Brain microvascular endothelial cell (primary cell): ENCODE measurements at places on chromosomes 5 and 9.

GRCh38 chr9:92968081-92968480 lies 20.8 kb downstream of the FGD3 start:
- DNase-seq = no peak

DNA sequence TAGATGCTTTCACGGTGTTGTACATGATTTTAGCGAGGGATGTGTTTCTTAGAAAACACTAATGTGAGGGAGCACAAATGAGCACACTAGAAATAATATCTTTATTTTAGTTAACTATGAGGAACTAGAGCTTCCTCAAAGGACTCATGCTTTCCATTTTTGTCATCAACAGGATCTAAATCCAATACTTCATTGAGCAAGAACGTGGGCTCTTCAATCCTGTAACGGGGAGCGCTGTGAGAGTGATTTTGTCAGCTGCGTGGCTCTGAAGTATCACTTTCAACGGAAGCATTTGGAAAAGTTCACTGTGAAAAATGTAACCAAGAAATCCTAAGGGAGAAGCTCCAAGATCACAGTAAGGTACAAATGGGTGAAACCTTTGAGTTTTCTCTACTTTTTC lies 93.2 kb downstream of the LIX1 start:
- DNase-seq = no peak

- no peak for DNase-seq
These were observed 39.6 kb upstream of the DMXL1 start for GRCh38 chr5:119031011-119031886.

- no peak for DNase-seq
These were observed 13.9 kb upstream of the UBLCP1 start for GRCh38 chr5:159249158-159249557.

- peak; percentile 12 for DNase-seq
These were observed 21.3 kb downstream of the WNK2 start for GRCh38 chr9:93205045-93205768.

- peak; percentile 71 for DNase-seq
These were observed 162.6 kb downstream of the CPLANE1 start for GRCh38 chr5:37086466-37087173.

- no peak for DNase-seq
These were observed 46.1 kb upstream of the RIOK2 start for GRCh38 chr5:97229196-97229595.

DNA sequence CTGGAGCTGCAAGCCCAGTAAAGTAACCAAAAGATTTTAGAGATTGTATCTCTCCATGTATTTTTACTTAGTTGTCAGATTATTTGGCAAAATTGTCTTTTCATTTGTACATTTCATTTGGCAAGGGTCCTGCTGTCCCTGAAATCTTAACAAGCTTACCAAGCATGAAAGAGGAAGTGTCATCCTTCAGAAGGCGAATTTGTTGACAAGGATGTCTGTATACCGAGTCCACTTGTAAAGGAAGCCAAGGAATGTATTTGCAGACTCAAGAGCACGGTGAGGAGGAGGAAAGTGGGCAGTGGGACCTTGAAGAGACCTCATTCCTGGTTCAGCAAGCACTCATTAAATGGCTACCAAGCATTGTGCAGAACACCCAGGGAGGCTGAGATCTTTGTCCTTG lies 7.5 kb upstream of the OTULINL start:
- DNase-seq = no peak

- no peak for DNase-seq
These were observed 37.4 kb downstream of the FBXO4 start for GRCh38 chr5:41962491-41962890.

GRCh38 chr9:71685394-71685793 lies 82.9 kb downstream of the CEMIP2 start:
- no peak for DNase-seq

- no peak for DNase-seq
These were observed 276.4 kb downstream of the TMEM167A start for GRCh38 chr5:82800826-82801225.

DNA sequence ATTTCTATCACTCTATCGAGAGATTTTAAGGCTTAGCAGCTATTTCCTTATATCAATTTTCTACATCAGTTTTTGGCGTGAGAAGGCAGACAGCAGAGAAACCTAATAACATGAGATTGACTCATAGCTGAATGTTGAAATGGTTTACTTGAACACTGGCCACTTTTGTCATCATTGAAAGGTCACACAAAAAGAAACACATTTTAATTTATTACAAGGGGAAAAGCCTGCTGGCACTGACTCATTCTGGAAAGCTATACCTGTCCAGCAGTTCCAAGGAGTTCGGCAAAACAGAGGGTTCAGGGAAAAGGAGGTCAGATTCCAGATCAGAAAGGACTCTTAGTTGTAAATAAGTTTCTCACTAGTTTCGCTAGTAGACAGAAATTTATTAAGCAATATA lies 566.4 kb downstream of the DNAH5 start:
- DNase-seq = no peak

DNA sequence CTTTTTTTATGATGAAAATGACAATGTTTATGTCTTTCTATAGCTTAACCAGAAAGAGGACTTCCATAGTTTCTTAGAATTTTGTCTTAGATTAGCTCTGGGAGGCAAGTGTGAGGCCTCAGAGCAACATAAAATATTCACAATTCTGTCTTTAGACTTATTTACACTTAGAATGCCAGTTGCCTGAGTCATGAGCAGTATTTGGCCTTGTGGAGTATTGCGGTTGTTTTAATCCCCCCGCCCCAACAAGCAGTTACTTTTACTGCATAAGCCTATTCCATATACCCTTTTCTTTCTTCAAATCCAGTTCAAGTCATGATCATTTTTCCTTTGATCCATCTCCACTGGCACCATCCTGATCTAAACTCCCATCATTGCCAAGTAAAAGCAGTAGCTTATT lies 198.0 kb upstream of the EGFLAM start:
- DNase-seq = peak; percentile 27

DNA sequence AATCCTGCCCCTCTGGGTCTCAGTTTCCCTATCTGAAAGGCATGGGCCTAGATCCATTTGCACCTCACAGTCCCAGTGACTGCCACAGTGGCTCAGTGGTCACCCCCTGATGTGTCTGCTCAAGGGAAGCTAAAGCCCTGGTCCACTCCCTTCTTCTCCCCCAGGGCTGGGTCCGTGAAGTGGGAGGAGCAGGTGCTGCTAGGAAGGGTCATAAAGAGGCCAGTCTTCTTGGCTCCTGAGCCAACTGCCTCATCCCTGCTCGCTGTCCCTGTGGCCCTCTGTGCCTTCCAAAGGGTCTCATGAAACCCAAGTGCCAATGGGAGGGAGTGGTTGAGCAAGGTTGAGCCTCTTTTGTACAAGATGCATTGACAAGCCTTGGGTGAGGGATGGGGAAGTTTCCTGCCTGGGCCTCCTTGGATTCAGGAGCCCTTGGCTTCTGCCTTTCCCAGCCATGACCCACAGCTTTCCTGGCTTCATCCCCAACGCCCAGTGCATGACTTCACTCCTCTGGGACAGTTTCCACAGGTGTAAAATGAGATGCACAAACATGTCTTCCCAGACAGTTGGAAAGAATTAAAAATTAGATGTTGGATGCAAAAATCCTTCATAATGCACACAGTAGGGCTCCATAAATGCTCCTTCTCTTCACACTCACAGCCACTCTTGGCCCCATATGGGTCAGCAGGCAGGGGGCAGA lies 1.6 kb upstream of the SLC6A7 start:
- DNase-seq = no peak

GRCh38 chr9:99140685-99141314 lies 35.9 kb downstream of the TGFBR1 start:
- peak; percentile 51 for DNase-seq

DNA sequence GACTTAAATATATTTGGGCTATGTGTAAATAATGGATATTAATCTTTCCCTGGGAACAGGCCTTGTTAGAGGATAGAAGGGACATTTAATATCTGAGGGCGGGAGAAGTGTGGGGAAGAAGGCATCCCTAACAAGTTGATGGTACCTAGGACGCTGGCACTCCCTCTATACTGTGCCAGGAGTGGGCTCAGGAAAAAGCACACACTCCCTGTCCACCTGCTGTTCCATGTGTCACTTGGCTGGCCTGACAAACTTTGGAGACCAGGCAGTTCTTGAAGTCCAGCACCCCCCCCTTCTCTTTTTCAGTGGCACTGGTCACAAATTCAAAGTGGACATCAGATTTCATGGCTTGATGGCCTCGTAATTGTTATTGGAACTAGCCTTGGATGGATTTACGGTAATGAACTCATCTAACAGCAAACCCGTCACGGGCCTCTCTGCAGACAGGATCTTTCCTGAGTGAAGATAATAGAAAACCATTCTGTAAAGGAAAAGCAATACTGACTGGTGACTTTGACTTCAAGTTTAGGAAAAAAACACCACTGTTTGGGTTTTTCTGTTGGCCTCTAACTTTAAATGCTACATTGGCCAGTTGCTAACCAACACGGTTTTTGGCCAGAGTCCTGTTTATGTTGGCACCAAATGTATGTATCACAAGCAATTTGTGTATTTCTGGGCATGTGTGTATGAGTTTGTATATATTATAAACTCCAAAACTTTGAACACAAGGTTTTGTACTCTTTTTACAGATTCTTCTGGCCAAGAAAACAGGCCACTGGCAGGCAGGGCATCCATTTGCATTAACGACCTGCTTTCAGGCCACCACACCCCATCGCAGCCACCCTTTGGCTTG lies 552.6 kb downstream of the CCDC171 start:
- DNase-seq = no peak

GRCh38 chr5:131114754-131115153 lies 50.3 kb downstream of the HINT1 start:
- no peak for DNase-seq

DNA sequence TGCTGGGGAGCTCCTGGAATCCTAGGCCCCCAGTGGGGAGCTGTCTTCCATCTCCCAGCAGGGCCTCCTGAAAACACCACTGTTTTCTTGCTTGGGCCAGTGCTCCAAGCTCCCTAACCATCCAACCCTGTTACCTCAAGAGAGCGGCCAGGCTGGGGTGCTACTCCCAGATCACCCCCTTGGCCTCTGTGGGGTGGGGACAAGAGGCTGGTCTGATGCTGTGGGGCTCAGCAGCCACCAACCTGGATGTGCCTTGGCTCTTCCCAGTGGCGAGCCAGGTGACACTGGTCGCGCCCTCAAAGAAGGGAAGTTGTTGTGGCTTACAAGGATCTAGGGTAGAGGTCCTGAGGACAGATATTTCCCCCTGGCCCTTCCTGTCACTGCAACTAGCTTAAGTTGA lies 49.0 kb downstream of the SECISBP2 start:
- no peak for DNase-seq

DNA sequence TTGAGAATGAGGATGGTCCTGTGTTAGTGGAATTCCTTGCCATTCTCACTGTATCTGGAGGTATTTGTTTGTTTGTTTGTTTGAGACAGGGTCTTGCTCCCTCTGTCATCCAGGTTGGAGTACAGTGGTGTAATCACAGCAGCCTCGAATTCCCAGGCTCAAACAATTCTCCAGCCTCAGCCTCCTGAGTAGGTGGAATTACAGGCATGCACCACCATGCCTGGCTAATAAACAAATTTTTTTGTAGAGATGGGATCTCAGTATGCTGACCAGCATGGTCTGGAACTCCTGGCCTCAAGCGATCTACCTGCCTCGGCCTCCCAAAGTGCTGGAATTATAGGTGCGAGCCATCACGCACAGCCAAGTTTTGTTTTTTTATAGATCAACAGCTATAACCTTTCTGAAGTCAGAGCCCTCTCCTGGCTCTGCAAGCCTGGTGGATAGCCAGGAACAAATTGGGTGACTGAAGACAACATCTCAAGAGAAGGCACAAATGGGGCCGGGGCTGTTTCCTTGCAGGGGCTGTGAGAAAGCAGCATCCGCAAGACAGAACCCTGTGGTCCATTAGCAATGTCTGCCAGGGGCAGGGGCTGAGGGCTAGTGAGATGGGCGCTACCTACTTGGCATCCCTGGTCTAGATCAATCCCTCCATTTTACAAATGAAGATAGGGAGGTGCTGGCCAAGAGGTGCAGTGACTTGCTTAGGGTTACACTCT lies 18.8 kb downstream of the SH3PXD2B start:
- no peak for DNase-seq

DNA sequence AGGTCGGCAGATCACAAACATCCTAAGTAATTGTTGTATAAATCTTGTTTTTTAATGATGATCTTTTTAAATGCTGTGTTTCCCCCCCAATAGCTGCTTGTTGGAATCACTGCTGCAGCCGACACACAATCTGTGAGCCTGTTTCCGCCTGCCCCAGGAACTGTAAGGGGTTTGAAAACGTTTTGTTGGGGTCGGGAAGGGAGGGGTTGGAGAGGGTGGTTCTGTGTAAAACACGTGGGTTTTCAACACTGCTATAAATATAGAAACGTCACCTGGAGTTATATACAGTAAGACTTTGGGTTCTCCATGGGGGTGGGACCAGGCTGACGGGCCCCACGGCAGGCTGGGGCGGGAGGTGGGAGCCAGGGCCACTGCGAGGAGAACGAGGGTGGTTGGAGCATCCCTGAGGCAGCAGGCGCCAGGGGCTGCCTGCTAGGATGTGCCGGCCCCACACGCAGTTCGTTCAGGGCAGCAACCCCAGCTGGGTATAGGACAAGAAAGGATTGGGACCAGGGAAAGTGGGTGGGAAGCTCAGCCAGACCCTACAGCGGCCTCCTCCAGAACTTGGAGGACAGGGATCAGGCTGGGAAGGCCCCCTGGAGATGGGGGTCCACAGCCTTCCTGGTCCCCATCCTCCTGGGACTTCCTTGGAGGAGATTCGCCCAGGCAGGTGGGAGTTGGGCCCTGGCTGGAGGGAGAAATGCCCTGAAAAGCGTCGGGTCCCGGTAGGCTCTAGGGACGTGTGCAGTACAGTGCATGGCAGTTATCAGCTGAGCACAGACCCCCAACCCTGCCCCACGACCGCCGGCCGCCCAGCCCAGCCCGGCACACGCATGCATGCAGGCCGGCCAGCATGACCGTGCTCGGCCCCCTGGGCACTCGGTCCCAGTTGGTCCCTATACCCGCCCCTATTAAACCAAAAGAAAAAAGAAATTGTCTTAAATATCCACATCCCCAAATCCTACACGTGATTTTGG lies 9.7 kb downstream of the RNF44 start:
- no peak for DNase-seq

GRCh38 chr5:164742025-164742424 lies 1236.6 kb downstream of the MAT2B start:
- no peak for DNase-seq

DNA sequence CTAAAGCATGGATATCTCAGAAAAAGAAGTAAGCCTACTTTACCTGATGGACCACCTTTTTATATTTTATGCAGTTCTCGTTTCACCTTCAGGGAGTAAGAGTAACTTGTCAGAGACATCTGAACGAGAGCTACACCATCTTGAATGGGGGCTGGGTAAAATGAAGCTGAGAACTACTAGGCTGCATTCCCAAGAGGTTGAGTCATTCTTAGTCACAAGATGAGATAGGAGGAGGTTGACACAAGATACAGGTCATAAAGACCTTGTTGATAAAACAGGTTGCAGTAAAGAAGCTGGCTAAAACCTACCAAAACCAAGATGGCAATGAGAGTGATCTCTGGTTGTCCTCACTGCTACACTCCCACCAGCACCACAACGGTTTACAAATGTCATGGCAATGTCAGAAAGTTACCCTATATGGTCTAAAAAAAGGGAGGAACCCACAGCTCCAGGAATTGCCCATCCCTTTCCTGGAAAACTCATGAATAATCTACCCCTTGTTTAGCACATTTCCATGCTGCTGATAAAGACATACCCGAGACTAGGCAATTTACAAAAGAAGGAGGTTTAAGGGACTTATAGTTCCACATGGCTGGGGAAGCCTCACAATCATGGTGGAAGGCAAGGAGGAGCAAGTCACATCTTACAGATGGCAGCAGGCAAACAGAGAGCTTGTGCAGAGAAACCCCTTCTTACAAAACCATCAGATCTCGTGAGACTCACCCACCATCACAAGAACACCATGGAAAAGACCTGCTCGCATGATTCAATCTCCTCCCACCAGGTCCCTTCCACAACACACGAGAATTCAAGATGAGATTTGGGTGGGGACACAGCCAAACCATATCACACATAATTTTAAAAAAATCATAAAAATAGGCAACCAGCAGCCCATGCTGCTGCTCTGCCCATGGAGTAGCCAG lies 62.5 kb downstream of the GIN1 start:
- peak; percentile 32 for DNase-seq
